ENCODE measurements at places on chromosomes 6 and 20.

GRCh38 chr6:108561742-108562502 is 1.2 kb downstream of the FOXO3 start:
- no peak for DNase-seq

DNA sequence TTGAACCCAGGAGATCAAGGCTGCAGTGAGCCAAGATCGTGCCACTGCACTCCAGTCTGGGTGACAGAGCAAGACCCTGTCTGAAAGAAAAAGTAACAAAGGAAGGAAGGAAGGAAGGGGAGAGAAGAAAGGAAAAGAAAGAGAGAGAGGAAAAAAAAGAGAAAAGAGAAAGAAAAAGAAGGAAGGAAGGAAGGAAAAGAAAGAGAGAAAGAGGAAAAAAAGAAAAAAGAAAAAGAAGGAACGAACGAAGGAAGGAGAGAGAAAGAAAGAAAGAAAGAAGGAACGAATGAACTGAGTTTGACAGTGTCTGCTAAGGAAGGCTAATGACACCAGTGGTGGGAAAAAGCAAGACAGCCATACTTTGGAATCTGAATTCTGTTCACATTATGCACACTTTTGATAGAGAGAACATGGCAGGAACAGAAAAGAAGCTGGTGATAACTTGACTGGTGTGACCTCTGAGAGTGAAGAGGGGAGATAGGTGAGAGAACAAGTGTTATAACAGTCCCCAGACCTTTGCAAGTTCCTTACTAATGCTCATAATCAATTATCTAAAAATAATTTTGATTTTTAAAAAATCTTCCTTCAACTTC is 93.3 kb upstream of the MYLIP start:
- no peak for DNase-seq

DNA sequence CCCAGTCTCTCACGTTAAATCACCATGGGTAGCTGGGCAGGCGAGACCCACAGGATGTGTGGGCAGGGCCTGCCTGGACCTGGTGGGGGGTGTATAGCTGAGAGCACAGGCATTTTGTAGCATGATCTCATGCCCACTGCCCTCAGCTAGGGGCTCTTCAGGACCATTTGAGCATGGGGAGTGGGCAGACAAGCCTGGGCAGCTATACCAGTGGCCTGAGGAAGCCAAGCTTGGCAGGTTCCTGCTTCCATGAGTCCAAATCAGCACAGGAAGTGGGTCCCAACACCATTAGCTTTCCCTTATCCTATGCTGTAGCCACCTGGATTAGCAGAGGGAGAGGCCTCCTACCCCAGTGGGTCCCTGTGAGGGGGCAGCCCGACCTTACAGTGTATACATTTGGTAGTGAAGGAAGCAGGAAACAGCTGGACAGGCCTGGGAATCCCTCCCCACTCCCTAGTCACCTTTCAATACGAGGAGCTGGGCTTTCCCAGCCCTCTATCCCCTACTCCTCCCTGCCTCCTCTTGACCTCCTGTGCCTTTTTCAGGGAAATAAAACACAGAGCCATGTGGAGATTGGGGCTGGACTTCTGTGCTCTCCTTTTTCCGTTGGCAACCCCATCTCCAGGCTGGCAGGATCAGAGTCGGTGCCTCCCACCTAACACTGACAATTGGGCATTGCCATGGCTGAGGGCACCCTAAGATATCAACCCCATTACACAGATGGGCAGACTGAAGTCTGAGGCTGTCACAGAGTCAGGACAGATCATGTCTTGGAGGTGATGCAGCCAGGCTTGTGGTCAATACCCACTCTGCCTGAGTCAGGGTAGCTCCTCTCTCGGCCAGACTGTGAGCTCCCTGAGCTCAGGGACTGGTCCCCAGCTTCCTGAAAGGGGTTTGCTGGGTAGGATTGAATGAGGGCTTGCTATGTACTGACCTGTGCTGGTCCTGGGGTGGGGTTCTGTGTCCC is 59.8 kb downstream of the MRPL14 start:
- DNase-seq = no peak

DNA sequence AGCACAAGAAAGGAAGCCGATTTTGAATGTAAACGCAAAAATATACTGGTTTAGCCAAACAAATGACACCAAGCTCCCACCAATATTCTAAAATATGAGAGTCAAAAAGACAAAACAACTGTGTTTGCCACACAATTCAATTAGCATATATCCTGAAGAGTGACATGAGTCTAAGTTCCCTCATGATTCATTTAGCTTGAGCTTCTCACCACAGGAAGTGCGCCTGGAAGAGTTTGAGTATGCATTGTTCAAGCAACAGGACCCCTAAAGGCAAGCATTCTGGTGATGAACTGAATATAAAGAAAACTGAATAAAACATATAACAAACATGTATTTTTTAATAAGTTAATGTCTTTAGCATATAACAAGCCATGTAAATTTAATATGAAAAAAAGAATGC is 115.2 kb upstream of the RUNX2 start:
- no peak for DNase-seq

- DNase-seq = no peak
Observed at GRCh38 chr6:63355632-63356031, 35.8 kb upstream of the LGSN start.

DNA sequence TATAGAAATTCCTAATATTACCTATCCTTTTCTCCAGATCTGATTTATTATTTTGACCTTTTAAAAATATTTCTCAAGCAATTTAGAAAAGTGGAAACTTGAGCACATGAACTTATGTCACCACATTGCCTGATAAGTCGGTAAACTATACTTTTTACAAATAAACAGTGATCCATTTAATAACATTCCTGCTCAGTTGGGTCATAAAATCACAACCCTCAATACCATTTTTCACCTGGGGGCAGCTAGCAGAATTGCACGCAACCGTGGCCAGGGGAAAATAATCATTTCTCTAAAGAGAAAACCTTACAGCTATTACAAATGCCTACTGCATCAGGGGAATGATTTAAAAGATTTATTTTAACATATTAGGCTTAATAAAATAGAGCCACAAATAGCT is 614.5 kb downstream of the PHF3 start:
- DNase-seq = no peak

DNA sequence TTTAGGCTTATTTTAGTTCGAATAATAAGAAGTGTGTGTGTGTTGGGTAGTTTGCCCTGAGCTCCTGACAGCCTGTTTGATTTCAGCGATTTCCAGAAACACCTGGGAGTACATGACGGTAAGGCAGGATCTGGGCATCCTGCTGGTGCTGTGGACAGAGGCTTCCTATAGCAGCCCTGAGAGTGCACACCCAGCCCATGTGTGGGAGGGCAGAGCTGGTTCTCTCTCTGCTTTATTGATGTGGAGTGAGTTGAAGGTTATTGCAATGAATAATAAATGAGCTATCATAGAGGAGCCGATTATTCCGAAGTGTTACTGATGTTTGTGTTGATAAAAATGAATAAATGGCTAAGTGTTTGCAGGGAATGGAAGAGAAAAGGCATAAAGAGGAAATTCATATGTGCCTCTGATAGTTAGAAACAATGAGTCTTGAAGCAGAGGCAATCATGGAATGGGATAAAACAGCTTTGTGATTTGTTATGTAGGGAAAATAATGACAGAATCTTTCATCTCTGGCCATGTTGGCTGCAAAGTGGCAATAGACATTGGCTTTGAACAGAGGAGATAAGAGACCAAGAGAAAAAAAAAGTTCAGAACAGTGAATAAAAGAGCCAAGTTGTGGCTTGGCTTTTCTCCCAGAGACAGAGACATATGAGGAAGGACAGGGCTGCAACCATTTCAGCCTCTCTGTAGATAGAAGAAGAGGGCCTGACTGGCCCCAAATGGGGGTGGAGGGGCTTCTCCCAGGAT is 166.2 kb upstream of the CHD6 start:
- no peak for DNase-seq

DNA sequence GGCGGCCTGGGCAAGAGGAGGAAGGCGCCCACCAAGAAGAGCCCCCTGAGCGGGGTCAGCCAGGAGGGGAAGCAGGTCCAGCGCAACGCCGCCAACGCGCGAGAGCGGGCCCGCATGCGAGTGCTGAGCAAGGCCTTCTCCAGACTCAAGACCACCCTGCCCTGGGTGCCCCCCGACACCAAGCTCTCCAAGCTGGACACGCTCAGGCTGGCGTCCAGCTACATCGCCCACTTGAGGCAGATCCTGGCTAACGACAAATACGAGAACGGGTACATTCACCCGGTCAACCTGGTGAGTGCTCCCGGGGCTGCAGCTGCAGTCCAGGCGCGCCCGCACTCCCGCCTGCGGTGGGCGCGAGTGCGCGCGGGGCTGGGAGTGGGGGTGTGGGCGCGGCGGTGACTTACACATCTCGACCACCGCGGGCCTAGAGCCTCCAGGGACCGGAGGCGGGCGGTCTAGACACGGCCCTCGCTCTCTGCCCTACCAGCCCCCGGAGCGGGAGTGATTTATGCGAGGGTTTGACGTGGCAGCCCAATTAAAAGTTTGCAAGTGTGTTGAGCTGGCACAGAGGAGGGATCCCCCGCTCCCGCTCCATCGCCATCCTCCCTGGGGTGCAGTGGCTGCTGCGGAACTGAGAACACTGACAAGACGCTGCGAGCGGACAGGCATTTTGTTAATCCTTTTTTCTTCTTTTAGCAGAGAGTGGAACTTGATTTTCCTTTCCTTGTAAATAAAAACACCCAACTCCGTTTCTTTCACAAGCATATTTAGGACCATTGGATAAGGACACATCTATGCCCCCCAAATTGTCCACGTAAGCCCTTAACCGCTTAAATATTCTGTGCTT is 867 bp downstream of the TCF21 start:
- no peak for DNase-seq
